Effector memory CD8-positive, alpha-beta T cell (primary cell): ENCODE measurements at places on chromosomes 5 and 9.

DNA sequence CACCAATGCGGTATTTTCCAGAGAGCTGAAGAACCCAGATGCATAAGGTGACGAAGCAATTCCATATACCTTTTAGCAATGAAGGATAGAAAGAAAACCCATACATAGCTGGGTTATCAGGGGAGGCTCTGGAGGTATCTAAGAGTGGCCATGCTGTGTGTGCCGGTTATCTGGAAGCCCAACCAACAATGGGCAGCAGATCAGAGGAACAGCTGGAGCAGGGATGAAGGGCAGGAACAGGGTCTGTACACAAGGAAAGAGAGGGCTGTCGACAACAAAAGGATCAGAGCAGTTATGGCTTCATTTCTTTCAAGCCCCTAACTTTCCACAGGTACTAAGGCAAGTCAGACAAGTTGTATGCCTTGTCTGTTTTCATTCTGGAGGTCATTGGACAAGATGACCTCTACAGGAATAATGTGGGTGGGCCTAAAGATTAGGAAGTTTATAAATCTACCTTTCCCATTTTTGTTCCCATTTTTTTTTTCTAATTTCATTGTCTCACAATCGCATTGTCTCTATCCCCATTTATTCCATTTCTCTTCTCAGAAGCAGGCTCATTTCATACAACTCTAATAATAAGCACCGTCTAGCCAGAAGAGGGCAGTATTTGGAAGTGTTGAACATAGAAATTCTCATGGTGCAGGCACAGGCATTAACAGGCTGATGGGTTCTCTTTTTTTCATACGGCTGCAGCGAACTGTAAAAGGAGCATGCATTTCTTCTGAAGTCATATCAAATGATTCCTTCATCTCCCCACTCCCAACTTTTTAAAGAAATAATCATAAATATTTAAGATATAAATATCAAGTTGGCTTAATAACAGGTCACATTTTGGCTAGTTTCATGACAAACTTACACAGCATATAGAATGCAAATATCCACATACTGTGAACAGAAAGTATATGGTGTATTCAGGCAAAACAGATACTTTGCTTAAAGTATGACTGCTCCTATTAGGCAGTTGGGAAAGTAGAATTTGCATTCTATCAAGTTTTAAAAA, 63.5 kb downstream of the ZNF474 start:
- no peak for DNase-seq

GRCh38 chr5:1226839-1227581, 1.8 kb downstream of the SLC6A18 start:
- DNase-seq, result no peak

- no peak for DNase-seq
Observed at GRCh38 chr9:116992865-116993264, 305.8 kb downstream of the TRIM32 start.

DNA sequence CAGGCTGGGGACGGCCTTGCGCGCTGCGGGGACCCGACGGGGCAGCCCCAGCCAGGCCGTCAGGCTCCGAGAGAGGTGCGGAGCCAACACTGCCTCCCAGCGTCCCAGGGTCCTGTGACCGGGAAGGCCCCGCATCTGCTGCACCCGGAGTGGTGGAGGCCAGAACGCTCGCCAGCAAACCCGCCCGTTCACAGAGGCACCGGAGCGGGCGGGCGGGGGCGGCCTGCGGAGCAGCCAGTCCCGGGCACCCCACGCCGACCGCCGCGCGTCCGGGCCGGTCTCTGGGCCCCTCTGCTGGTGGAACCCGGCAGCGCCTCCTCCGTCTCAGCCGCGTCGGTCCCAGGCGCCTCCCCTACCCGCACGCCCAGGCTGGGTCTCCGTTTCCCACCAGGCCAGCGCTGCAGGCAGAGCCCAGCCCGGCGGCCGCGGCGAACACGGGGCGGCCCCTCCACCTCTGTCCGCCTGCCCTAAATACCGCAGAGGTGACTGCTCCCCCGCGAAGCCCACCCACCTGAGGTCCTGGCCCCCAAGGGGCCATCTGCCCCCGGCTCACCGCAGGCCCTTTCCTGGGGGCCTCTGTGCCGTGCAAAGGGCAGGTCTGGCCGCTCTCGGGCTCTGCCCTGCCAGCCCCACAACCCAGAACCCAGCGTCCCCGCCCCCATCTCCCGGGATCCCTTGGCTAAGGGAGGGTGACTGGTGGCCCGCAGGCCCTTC, 15.9 kb downstream of the EXD3 start:
- DNase-seq, result peak; percentile 55

- DNase-seq, result no peak
Observed at GRCh38 chr9:3526997-3527940, 1.5 kb upstream of the RFX3 start.

- DNase-seq, result no peak
Observed at GRCh38 chr5:149651686-149652085, 70.4 kb downstream of the ARHGEF37 start.

DNA sequence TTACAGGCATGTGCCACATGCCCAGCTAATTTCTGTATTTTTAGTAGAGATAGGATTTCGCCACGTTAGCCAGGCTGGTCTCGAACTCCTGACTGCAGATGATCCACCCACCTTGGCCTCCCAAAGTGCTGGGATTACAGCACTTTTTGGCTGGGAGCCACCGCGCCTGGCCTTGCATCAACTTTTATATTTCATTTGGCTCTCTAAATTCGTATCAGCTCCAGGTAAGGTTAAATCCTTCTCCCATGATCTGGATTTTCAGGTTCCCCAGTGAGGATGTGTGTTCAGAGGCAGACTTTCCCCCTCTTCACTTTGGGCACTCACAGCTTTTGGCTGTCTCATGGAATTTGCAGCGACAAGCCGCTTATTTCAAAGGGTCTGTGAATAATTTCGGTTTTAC, 16.8 kb upstream of the RNF38 start:
- no peak for DNase-seq

GRCh38 chr9:108241384-108242073, 614.3 kb downstream of the ACTL7B start:
- DNase-seq, result no peak

DNA sequence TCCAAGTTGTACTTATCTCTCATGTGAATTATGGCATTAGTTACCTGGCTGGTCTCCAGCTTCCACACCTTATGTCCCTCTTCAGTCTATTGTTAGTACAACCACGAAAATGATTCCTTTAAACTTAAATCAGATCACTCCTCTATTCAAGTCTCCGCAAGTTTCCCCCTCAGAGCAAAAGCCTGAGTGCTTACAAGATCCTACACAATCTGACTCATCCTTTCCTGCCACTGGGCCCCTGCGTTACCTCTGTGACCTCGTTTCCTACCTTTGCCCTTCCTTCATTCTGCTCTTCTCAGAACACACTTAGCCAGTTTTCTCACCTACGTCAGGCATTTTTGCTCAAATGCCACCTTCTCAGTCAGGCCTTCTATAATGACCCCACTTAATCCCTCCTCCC, 45.1 kb upstream of the GLIS3 start:
- no peak for DNase-seq

- no peak for DNase-seq
Observed at GRCh38 chr5:105677291-105677690, 1993.4 kb downstream of the EFNA5 start.

DNA sequence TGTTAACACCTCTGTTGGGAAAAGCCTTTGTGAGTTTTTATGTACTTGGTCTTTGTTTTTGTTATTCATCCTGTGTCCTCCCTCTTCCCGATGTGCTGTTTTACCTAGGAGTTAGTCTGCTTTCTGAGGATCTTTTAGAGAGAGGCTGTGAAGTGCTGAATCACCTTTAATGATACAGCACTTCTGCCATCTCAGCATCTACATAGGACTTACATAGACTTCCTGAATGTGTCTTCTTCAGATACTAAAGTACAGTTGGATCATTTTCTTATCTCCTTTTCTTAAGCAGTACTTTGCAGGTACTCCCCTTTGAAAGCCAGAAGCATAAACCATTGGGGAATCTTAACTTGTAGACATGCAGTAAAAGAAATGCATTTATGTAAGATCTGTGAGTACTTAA, 31.5 kb downstream of the OTULIN start:
- DNase-seq, result no peak

- no peak for DNase-seq
Observed at GRCh38 chr5:119418606-119419100, 33.6 kb upstream of the HSD17B4 start.

- no peak for DNase-seq
Observed at GRCh38 chr9:37221489-37222106, 101.2 kb downstream of the ZCCHC7 start.

DNA sequence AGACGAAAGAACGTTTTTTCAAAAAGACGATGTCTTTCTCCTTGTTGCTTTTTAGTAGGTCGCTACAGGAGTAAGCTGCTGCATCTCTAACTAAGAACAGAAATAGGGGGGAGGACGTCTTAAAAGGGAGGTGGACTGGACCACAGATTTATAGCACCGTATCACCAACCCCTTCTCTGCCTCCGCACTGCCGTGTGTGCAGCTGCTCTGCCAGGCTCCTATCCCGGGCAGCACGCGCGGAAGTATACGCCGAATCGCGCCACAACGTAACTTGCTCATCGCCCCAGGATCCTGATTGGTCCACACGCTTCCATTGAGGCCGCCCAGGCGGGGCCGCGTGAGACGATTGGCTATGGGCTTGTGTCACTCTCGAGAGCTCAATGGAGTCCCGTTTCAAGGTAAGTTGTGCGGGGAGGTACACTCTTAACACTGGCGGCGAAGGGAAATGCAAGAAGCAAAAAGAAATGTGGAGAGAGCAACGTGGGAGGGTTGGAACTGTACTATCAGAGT, at the start of gene ELAVL2:
Gene ELAVL2 (minus strand): TSS at position 121 of the 510 bp plus-strand sequence. CDS start 64,006 bp downstream, outside the sequence.
- no peak for DNase-seq

GRCh38 chr5:171700318-171700912, 85.2 kb upstream of the SMIM23 start:
- no peak for DNase-seq

- no peak for DNase-seq
Observed at GRCh38 chr9:135186248-135187164, 99.0 kb downstream of the OLFM1 start.

DNA sequence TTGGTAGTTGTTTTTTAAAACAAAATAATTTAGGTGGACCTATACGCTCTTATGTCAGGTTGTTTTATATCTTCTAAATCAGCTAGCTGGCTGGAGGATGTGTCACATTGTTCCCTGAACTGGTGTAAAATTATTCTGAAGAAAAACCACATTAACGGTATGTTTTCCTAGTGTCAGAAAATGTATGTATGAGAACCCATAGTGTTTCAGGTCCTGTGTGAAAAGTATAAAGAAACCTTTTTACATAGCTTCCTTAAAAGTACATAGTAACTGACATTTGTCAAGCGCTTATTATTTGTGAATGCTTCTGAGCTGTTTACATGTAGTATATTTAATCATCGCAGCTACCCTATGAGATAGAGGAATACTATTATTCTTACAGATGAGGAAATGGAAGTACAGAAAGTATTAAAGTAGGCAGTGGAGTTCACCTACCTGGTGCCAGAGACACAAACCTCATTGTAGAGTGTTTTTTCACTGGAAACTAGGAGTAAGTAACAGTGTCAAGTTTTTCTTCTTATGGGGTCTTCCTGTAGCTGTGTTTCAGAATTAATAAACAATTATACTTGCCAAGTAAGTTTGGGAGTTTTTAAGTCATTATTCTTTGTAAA, 10.4 kb upstream of the FAM120AOS start:
- no peak for DNase-seq

GRCh38 chr5:154077696-154078095, 38.9 kb downstream of the MFAP3 start:
- DNase-seq, result no peak

DNA sequence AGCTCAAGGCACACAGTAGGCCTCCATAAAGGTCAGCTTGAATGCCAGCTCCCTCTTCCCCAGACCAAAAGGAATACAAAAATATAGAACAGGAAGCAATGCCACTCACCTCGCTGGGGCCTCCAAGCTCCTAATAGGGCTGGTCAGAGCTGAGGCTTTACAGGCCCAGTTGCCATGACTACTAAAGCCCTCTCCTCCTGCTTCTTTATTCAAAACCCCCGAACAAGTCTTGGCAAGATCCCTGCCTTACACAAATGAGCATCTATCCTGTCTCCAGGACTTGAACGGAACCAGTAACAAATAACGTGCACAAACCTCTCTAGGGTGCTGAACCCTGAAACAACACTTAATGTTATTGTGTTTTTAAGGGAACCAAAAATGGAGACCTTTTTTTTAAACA, 136.3 kb downstream of the SIL1 start:
- no peak for DNase-seq

DNA sequence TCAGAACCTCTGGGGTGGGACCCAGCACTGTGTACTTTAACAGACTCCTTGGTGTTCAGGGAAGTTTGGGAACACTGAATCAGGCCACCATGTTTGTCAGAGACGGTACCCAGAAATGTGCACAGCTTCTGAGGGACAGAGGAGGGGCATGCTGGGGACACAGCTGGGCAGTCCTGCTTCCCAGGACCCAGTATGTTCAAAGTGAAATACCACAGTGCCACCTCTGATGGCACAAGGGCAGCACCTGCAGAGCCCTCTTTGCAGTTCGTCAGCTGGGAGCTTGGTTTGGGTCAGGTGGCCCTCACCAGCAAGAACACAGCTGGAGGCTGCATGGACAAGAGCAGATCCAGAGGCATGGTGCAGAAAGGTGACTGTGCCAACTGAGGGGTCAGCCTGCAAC, 51.2 kb downstream of the NDST1 start:
- DNase-seq, result no peak

- no peak for DNase-seq
Observed at GRCh38 chr5:76193635-76194034, 110.5 kb downstream of the SV2C start.

GRCh38 chr5:103523319-103523718, 39.3 kb downstream of the NUDT12 start:
- DNase-seq, result no peak

- no peak for DNase-seq
Observed at GRCh38 chr9:134626571-134627416, 14.8 kb upstream of the COL5A1 start.

- no peak for DNase-seq
Observed at GRCh38 chr9:88041447-88041846, 67.1 kb upstream of the CDK20 start.

DNA sequence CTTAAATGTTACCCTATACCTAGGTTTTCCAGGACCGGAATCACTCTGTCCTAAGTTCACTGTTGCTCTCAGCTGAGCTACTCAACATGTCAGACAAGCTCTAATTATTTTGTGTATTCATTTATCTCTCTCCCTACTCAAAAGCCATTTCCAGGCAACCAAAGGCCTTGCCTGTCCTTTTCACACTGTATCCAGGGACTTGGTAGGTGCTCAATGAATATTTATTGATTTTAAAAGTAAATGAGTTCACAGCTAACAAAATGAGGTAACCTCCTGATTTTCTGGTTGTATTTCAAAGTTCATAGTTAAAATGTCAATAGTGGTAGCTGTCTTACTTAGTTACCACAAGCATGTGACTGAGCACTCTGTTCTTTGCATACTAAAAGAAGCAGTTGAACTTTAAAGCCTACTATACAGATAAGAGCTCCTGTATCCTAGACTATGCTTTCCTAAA, 522.2 kb downstream of the ACTL7B start:
- no peak for DNase-seq

DNA sequence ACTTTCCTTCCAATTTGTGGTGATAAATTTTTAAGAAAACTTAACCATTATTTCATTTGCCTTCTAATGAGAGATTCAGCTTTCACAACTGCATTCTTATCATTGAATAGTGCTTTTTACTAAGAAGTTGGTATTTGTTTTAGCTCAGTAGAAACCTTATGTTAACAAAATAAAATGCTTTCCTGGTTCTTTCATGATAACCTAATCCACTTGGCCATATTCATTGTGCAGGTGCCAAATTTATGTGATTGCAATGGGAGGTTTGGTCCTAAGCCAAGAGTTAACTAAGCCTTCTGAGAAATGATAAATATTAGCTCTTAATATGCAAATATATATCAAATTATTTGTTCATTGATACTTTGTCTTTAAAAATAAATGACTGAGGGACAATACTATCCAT, 141.1 kb upstream of the TLE4 start:
- no peak for DNase-seq

GRCh38 chr5:149210225-149210624, 61.4 kb upstream of the AFAP1L1 start:
- DNase-seq, result no peak
